ENCODE measurements at places on chromosomes 16 and 17.

GRCh38 chr16:4322121-4323052 lies 6.5 kb downstream of the GLIS2 start:
- DNase-seq, result no peak

DNA sequence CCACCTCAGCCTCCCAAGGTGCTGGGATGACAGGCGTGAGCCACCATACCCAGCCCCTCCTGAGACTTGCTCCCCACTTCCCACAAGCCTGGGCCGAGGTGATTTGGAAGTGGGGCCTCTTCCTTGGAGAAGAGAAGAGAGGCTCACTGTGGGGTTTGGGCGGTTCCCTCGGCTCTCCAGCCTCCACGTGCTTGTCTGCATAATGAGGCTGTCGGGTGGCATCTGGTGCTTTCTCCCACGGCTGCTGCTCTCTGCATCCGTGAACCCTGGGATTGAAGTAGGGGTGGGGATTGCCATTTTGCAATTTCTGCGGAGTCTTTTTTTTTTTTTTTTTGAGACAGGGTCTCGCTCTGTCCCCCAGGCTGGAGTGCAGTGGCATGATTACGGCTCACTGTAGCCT lies 101.4 kb downstream of the RAP1GAP2 start:
- DNase-seq, result no peak

DNA sequence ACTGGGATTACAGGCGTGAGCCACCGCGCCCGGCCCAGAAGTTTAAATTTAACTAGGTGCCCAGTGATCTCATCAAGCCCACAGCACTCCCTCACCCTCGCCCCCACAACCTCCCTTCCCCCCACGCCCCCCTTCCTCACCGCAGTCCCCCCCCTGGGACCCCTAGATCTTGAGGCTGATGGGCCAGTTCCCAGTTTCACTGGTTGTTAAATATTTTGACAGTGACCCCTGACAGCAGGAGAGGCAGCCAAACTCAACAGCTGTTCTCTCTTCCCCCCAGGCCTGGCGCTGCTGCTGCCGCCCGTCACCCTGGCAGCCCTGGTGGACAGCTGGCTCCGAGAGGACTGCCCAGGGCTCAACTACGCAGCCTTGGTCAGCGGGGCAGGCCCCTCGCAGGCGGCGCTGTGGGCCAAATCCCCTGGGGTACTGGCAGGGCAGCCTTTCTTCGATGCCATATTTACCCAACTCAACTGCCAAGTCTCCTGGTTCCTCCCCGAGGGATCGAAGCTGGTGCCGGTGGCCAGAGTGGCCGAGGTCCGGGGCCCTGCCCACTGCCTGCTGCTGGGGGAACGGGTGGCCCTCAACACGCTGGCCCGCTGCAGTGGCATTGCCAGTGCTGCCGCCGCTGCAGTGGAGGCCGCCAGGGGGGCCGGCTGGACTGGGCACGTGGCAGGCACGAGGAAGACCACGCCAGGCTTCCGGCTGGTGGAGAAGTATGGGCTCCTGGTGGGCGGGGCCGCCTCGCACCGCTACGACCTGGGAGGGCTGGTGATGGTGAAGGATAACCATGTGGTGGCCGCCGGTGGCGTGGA lies 15.6 kb downstream of the QPRT start:
- no peak for DNase-seq

DNA sequence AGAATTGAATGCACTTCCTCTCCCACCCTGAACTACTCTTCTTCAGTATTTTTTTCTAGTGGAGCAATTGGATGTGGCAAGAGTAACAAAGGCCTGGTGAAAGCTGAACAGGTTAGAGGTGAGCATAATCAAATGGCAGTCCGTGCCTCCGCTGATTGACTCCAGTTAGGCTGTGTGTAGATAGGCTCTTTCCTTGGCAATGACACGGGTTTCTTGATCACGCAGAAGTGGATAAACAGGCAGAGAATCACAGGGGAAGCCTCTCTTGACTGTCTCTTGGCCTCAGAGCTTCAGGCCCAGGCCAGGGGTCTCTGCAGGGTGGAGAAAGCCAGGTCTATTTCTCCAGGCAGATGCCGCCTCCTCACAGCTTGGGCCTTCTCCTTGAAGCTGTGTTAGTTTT lies 4.2 kb downstream of the CD300LB start:
- no peak for DNase-seq

GRCh38 chr17:36657390-36657762 lies 56.0 kb downstream of the MRM1 start:
- no peak for DNase-seq

DNA sequence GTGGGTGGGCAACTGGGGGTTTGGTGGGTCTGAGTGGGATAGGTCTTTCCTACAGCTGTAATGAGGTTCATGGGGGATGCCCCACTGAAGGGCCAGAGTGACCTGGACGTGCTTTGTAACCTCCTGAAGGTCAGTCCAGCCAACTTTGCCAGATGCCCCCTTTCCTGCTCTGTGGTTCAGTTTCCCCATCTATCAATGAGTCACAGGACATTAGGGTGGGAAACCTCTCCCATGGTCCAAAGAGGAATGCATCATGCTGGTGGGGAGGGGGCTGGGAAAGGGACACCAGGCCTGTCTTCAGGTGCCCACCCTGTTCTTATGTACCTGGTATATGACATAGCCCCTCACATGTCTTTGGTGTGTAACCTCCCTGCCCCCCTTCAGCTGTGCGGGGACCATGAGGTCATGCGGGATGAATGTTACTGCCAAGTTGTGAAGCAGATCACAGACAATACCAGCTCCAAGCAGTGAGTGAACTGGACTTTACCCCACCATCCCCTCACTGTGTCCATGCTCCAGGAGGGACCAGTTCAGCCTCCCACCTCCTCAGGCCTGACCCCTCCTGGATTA lies 24.0 kb upstream of the ALKBH5 start:
- DNase-seq, result no peak
